ENCODE measurements at places on chromosomes 4 and X.

DNA sequence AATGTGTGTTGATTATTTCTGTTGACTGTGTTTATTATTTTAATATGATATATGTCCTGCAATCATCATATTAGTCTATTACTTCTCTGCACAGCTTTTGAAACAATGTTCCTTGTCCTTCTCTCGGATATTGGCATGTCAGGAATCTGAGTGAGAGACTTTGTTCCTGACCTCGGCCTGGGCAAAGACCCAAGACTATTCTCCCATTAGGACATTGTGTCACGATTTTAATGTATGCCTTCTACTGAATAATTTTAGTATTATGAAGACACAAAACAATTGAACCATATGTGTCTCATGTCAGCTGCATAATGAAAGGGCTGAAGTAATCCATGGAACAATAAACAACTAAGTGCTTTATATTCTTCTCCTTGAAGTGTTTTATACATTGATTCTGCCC lies 580.8 kb upstream of the TENM3 start:
- peak; percentile 87 for DNase-seq

GRCh38 chrX:122363112-122363795 lies 820.8 kb upstream of the GRIA3 start:
- DNase-seq: no peak

GRCh38 chr4:3322059-3322550 lies 29.3 kb downstream of the RGS12 start:
- DNase-seq: peak; percentile 14

DNA sequence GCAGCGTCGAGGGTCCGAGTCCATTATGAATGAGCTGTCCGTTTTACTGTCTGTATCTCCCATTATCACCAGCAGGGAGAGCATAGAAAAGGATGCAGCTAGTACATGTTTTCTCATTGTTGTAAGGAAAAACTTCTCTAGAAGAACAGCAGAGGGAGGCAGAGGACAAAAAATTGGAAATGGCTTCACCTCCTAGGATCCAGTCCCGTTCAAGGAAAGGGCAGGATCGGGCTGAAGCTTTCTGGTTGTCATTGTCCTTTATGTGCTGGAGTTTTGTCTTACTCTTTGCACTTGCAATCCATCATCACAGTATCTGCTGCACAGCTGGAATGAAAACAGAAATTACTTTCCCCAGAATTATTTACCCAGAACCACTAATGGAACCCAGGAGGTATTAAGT lies 14.7 kb downstream of the NDP start:
- peak; percentile 74 for DNase-seq

DNA sequence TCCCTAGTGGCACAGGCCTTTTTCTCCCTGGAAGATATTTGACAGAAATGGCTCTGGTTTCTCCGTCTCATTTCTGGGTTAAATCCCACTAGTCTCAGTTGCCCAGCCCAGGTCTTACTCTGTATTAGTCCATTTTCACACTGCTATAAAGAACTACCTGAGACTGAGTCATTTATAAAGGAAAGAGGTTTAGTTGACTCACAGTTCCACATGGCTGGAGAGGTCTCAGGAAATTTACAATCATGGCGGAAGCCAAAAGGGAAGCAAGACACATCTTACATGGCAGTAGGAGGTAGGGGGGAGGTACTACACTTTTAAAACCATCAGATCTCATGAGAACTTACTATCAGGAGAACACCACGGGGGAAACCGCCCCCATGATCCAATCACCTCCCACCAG lies 81.9 kb downstream of the FHDC1 start:
- DNase-seq: no peak

DNA sequence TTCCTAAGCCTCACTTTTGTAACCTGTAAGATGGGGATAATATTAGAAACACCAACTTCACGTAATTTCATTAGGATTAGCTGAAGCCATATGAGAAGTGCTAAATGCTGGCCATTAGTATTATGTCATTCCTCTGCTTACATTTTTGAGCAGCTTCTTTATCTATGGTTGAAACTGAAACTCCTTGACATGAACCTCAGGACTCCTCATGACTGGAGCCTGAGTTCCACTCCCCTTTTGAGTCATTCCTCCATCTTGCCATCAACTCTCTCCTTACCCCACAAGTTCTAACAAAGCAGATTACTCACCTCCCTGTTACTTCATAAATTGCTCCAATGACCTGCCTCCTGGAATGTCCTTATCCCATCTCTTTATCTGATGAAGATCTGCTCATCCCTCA lies 123.2 kb upstream of the KCNIP4 start:
- peak; percentile 11 for DNase-seq

DNA sequence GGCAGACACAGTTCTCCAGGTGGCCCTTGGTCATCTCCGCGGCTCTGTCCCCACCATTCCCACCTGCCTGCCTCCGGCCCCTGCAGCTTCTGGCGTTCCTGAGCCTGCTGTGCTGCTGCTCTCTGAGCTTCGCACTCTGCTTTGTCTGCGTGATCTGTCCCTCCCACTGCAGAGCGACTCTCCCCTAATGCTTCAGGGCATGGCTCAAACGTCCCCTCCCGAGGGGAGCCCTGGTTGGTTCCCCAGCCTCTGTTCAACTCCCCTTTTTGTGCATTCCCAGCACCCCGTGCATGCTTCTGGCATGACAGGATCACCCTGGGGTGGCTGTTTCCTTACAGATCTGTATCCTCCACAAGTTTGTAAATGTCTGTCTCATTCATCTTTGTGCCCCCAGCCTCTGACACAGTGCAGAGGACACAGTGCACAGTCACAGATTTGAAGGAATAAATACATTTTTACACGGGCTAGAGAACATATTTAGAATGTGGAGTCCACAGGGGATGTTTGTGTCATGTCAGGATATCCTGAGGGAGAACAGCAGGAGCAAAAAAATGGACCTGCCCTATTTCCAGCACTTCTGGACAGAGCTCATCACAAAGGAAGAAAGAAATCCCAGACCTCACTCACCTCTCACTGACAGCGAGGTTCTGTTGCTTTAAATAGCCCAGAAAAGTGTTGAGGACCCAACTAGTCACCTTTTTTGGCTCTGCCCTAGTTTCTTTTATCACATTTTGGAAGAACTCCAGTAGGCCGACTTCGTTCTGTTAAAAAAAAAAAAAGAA lies 72.6 kb downstream of the GATB start:
- DNase-seq: peak; percentile 73

DNA sequence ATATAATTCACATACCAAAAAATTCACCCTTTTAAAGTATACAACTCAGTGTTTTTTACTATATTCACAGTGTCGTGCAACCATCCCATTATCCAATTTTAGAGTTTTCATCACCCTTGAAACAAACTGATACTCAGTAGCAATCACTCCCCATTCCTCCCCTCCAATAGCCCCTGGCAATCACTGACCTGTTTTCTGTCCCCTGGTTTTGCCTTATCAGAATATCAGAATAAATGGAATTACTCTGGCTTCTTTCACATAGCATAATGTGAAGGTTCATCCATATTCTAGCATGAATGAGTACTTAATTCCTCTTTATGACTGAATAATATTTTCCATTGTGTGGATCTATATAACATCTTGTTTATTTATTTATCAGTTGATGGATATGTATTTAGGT lies 153.2 kb downstream of the AASDH start:
- DNase-seq: no peak

DNA sequence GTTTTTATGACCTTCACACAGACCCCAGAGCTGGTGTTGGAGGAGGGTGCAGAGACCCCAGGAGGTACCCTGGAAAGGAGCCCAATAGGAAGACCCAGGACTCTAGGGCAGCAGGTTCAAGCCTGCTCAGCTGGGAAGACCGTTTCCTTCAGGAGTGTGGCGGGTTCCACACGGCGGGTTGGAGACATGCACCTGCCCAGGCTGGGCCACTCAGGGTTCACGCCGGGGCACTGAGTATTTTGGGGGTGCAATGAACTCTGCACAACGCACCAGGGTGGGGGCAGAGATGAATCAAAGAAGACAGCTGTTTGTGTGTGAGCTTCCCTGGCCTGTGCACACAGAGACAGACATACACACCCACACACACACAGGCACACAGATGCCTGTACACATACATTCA lies 52.5 kb upstream of the PPP2R3B start:
- DNase-seq: no peak

DNA sequence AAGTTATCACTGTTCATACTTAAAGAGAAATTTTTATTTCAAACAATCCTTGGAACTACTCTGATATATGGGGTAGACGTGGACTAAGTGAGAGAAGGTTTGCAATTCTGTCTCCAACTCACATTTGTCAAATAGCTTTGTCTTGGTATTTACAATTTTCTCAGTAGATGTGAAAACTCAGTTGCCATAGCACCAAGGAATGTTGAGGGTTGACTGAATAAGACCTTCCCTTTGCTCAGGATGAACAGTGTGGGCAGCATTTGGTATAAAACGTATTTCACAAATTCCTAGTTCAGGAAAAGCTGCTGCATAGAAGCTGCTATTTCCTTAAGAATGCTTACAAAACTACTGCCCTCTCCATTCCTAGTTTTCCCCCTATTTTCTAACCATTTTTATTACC lies 399.5 kb downstream of the NKX6-1 start:
- no peak for DNase-seq

DNA sequence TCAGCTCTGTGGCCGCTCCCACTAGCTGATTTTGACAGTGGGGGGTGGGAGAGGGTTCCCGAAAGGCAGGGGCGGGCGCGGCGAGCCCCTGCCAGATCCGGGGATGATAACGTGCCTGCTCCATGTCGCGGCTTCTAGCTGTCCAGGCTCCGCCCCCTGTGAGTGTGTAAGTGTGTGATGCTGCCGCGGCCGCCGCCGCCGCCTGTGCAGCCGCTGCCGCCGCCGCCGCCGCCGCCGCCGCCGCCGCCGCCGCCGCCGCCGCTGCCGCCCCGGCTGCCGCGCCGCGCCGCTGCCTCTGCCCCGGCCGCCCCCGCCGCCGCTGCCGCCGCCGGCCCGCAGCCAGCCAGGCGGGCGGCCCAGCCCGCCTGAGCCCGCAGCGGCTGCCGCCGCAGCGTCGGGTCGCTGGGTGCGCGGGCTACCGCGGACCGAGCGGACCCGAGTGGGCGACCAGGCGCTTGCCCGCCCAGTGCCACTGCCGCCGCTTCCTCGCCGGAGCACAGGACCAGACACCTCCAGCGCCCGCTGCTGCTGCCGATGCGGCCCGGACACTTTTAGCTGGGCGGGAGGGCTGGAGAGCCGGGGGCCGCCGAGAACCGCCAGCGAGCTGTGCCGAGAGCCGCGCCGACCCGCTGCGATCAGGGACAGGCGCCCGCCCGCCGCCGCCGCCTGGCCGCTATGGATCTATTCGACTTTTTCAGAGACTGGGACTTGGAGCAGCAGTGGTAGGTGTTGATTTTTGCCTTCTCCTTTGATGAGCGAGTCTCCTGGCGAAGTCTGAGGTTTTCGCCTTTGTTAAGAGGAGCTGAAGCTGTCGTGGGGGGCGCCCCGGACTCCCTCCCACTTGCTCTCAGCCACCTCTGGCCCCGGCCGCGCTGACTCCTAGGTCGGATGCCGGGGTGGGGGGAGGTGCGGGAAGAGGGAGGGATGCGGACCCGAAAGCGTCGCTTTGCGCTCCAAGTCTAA lies at the start of gene AFF2:
AFF2 (plus strand) TSS at position 195 of the 963 bp plus-strand sequence; CDS start at position 676, 481 bp downstream.
- peak; percentile 65 for DNase-seq

- no peak for DNase-seq
Measured at GRCh38 chr4:123871341-123871740, 474.7 kb downstream of the SPRY1 start.

DNA sequence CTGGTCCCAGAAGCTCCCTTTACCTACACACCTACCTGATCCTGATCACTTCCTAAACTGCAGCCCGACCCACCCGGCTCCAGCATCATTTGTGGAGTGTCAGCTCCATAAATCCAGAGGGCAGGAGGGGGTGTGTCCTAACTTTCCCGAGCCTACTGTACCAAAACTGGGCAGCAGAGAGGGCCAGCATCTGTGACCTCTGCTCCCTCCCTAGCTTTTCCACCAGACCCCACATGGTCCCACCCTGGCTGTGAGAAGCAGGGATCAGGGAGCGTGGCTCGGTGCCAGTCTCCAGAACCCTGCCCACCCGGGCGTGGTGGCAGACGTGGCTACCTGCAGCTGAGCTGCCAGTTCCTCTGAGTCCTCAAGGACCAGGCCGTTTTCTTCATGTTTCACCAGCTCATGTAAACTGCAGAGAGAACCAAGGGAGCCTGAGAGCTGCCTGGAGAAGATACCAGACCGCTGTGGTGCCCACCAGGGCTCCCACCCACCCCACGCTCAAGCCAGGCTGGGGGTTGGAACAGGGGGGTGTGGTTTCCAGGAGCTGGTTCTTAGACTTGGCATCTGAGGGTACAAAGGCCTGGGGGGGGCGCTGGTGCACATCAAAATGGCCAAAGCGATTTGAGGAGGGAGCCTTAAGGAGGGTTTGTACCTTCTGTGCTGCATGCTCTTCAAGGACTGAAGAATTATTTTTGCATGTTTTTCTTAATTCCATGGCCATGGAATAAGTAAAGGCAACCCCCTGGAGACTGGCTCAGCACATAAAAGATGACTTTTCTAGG lies 76.7 kb upstream of the DRD5 start:
- DNase-seq: no peak

- DNase-seq: no peak
Measured at GRCh38 chrX:107777536-107777832, at the start of gene NCBP2L. NCBP2L (plus strand) TSS chrX:107777733; CDS start chrX:107794221, 16,488 bp downstream.

- peak; percentile 23 for DNase-seq
Measured at GRCh38 chr4:89438102-89438831, 130.7 kb upstream of the GPRIN3 start.

- DNase-seq: no peak
Measured at GRCh38 chrX:106716004-106716403, 10.5 kb upstream of the RNF128 start.

GRCh38 chr4:162015090-162015489 lies 148.7 kb downstream of the FSTL5 start:
- peak; percentile 50 for DNase-seq

DNA sequence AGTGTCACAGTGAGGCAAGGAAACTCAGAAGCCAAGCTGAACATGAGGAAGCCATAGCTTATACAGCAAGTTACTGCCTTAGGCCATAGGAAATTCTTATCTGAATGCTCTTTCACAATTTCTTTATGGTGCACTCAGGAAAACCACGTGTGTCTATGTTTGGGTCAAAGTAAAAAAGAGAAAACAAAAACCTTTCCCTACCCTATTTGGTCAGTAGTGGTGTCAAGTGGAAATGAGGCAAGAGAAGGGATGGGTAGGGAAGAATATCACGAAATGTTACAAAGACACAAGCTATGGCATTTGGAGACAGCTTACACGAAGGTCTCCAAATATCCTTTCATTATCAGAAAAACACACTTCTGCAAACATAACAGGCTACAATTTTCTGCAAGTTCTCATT lies 83.4 kb upstream of the INPP4B start:
- DNase-seq: no peak

- DNase-seq: no peak
Measured at GRCh38 chr4:79964020-79964399, 109.0 kb downstream of the ANTXR2 start.

- no peak for DNase-seq
Measured at GRCh38 chrX:153059191-153060094, 3.2 kb downstream of the PNMA3 start.

DNA sequence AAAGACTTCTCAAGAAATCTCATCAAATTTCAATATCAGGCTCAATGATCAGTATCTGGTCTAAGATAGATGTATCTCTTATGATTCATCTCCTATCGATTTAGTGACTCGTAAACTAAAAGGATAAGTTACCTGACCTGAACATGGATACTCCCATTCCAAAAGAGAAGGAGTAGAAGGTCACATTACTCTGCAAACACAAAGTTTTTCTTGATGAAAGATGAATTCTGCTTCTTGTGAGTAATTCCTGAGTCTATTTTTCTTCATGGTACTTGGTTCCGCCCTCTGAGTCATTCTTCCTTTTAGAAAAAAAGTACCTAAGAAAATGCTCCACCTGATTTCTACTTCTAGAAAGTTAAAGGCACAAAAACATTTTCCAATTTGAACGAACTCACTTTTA lies 223.1 kb upstream of the SLIT2 start:
- peak; percentile 49 for DNase-seq

All from fibroblast of skin of right biceps (primary cell).